ENCODE measurements at places on chromosomes 6 and 20.

GRCh38 chr6:85449818-85450759 lies at the start of gene NT5E:
Gene NT5E (plus strand): TSS chr6:85450083. CDS start chr6:85450140, 57 bp downstream.
- DNase-seq, result peak; percentile 90

- DNase-seq, result no peak
These were observed 104.3 kb downstream of the ADGRG6 start for GRCh38 chr6:142406131-142406530.

DNA sequence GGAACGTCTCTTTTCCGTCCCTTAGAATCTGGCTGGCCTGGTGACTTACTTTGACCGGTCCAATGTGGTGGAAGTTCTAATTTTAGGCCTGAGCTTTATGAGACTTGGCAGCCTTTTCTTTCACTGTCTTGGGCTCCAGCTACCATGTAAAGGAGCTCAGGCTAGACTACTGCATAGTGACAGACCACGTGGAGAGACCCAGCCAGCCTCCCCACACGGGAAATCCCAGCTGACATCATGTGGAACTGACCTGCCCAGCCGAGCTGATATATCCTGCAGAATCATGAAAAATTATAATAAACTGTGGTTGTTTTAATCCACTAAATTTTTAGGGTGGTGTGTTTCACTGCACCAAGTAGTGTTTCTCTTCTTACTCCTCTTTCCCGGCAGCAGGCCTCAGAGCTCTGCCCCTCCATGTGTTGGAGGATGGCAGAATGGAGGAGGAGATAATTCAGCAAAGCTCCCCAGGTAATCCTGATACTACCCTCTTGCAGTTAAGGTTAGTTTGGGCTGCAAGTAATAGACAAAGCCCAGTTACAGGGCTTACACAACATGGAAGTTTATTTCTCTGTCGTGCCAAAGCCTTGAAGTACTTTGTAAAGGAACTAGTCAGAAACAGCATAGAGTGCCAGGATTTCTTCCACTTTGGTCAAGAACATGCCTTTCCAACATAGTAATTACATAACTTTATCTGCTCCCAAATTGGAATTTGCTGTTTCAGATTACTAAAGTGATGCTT lies 87.5 kb downstream of the SH3BGRL2 start:
- DNase-seq, result no peak

GRCh38 chr6:50714487-50715379 lies 1.4 kb downstream of the TFAP2D start:
- DNase-seq, result peak; percentile 71

DNA sequence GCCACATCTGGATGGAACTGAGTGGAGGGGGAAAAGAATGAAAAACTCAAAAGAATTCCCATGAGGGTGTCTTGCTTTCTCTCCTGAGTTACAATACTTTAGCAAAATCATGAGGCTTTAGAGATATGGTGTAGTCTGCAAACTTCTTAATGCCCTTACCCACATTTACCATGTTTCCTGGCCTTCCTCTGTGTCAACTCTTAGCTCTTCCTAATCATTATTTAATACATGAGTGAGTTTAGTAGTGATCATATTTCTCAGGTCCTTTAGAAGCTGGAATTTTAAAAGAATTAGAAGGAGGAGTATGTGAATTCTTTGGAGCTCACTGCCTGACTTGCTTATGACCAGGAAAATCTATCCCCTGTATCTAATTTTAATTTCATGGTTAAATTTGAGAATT lies 39.0 kb downstream of the STX11 start:
- no peak for DNase-seq

- no peak for DNase-seq
These were observed 128.9 kb downstream of the SCML4 start for GRCh38 chr6:107695061-107695720.

- no peak for DNase-seq
These were observed 581.9 kb downstream of the HTR1B start for GRCh38 chr6:76881414-76881813.

DNA sequence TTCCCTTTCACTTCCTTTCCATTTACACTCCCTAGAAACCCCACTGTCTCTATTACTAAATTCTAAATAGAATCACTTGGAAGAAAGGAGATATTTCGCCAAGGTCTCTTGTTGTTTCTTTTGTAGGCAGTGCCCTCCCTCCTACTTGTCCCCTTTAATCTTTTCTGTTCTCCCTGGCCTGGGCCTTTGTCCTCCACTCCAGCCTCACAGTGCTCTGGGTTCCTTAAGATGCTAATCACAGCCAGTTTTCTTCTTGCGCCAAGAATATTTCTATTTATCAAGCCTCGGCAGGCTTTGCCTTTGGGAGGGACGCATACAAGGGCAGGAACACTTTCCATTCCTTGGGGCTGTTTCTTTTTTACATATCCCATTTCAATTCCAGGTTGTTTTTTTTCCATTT lies 520.6 kb upstream of the CHD6 start:
- DNase-seq, result no peak

DNA sequence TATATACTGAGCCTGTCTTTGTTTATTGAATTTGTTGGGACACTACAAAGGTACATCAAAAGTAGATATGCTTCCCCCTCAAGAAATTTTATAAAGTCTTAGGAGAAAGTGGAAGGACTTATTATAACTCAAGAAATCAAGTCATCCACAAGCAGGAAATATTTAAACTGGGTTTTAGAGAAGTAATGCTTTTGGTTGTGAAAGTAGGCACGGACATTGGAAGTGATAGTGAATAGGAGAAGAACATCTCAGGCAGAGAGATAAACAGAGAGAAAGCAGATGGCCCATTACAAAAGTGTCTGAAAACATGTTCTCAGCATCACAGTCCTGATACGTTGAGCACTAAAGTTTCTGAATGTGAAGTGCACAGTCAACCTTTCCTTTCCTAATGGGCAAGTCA lies 415.6 kb upstream of the RNF217 start:
- DNase-seq, result no peak

DNA sequence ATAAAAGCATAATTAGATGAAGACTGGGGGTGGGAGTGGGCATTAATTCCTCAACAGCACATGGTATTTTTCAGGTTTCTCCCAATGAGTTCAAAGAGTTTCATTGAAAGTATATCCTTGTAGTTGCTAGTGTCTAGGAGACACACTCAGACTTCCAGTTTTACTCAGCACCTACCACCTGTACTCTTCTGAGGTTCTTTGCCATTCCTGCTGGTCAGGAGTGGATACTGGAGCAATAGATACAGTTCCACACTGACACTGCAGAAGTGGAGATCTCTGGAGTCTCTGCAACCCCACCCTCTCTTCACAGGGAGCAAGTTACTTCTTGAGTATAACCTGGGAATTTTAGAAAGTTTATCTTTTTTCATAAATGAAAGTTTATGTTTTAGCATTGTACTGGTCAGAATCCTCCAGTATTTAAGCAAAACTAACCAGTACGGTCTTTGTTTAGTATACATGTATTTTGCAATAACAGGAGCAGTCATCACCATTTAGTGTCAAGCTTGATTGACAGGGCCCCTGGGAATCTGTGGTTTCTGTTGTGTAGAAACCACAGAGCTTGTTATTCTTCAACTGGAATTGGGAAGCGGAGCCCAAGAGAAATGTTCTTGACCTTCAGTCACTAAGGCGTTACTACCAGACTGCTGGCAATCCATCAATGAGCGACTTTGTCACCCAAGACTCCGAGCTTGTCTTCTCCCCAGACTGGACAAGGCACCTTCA lies 148.1 kb downstream of the ZDHHC14 start:
- no peak for DNase-seq

DNA sequence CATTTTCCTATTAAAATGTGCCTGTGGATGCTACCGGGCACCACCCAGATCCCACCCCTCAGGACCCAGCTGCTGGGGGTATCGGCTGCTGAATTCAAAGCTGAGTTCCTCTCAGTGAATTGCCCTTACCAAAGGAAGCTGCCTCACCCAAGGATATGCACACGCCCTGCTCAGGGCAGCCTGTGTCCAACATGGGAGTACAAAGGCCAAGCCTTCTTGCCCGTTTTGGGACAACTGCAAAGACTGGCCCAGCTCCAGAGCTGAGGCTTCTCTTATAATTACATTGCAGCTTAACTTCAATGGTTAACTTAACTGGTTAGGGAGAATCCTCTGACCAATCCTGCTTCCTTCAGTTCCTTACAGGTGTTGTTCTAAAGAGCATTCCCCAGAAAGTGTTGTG lies 19.8 kb upstream of the FANCE start:
- no peak for DNase-seq

GRCh38 chr6:41646026-41646795 lies 7.9 kb downstream of the MDFI start:
- no peak for DNase-seq

DNA sequence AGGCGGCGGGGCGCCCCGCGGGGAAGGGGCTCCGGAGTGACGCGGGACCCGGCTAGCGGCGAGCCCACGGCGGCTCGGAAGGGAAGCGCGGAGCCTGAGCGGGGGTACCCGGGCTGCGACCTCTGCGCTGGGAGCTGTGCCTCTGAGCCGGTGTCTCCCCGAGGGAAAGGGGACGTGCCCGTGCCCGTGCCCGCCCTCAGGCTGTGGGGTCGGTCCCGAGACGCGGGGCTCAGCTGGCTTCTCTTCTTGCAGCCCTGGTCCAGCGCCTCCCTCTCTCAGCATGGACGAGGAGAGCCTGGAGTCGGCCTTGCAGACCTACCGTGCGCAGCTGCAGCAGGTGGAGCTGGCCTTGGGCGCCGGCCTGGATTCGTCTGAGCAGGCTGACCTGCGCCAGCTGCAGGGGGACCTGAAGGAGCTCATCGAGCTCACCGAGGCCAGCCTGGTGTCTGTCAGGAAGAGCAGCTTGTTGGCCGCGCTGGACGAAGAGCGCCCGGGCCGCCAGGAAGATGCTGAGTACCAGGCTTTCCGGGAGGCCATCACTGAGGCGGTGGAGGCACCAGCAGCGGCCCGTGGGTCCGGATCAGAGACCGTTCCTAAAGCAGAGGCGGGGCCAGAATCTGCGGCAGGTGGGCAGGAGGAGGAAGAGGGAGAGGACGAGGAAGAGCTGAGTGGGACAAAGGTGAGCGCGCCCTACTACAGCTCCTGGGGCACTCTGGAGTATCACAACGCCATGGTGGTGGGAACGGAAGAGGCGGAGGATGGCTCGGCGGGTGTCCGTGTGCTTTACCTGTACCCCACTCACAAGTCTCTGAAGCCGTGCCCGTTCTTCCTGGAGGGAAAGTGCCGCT lies 686 bp downstream of the ZGPAT start:
- peak; percentile 12 for DNase-seq

GRCh38 chr6:53593001-53593488 lies 48.1 kb upstream of the GCLC start:
- no peak for DNase-seq

- DNase-seq, result no peak
These were observed 44.4 kb downstream of the RSPO3 start for GRCh38 chr6:127162836-127163235.

Data from SK-N-SH (cell line).